ENCODE measurements at places on chromosomes 11 and 22.

- no peak for DNase-seq
Observed at GRCh38 chr11:64665411-64665821, 57.6 kb downstream of the NRXN2 start.

DNA sequence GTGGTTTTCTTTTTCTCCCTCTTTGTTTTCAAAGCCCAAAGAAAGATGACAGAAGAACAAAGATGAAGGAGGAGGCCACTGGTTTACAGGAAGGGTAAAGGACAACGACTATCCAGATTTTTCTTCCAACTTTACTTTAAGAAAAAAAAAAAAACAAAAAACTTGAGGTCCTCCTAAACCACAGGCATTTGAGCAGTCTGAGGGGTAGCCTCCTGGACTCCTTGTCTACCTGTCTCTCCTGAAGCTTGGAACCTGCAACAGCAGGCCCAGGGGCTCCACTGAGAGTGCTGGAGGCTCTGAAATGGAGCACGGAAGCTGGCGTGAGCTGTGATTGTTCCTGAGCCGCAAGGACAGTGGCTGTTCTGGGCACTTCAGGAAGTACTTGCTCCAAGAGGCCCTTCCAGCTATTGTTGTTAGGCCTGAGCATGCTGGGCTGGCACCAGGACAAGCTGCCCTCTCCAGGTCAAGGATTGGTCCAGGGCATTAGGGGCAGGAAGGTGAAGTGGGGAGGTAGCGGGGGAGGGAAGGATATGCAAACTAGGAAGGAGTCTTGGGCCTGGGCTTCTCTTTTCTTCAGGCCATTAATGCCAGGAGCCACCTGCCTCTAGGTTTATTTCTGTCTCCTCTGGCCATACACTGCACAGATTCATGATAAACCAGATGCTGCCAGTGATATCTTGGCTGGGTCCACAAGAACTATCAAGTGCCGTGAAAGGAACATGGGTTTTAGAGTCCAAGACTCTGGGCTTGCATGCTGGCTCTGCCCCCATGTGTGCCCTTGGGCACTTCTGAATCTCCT is 147.3 kb downstream of the CCDC34 start:
- no peak for DNase-seq

GRCh38 chr22:22721681-22722354 is 77.4 kb downstream of the GGTLC2 start:
- no peak for DNase-seq

- no peak for DNase-seq
Observed at GRCh38 chr22:36541831-36542411, 13.0 kb upstream of the EIF3D start.

DNA sequence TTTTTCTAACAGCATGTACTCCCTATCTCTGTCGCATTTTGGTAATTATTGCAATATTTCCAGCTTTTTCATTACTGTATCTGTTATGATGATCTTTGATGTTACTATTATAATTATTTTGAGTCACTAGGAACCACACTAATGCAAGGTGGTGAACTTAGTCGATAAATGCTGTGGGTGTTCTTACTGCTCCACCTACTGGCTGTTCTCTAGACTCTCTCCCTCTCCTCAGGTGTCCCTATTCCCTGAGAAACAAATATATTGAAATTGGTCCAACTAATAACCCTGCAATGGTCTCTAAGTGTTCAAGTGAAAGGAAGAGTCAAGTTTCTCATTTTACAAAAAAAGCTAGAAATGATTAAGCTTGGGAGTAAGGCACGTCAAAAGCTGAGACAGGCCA is 10.5 kb downstream of the ARL14EP start:
- no peak for DNase-seq

DNA sequence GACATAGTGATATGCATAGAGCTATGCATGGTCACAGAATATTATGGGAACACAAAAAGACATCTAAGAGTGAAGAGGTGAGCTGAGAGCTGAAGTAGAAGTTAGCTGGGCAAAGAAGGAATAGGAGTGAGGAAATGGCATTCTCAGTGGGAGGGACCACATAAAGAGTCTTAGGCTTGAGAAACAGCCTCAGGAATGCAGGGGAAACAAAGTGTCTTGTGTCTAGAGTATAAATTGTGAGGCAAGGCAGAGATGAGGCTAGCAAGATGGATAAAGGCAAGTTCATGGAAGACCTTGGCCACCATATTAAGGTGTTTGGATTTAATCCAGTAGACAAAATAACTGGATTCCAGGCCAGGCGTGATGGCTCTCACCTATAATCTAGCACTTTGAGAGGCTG is 40.6 kb upstream of the CRTAM start:
- no peak for DNase-seq

DNA sequence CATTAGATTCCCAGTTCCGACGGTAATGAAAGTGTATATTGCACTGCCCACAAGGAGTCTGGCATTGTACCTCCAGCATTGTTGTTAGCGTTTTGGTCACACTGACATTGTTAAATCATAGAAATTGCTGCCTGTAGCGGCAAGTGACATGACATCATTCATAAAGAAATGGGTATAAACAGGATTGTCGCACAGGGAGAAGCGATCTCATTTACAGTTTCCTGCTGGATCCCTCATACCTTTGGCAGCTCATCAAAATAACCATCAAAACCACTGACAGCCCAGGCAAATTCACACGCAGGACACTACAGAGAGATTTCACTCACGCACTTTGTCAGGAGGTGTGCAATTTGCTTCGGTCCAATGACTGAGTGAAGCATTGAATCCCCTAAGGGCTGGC is 3.5 kb downstream of the HTR3B start:
- DNase-seq, result no peak

GRCh38 chr22:32555581-32555980 is 81.0 kb downstream of the FBXO7 start:
- no peak for DNase-seq
